ENCODE measurements at places on chromosomes 7 and 10.
A peak's percentile ranks its signal among the peaks of the same experiment; 100 is the strongest.

DNA sequence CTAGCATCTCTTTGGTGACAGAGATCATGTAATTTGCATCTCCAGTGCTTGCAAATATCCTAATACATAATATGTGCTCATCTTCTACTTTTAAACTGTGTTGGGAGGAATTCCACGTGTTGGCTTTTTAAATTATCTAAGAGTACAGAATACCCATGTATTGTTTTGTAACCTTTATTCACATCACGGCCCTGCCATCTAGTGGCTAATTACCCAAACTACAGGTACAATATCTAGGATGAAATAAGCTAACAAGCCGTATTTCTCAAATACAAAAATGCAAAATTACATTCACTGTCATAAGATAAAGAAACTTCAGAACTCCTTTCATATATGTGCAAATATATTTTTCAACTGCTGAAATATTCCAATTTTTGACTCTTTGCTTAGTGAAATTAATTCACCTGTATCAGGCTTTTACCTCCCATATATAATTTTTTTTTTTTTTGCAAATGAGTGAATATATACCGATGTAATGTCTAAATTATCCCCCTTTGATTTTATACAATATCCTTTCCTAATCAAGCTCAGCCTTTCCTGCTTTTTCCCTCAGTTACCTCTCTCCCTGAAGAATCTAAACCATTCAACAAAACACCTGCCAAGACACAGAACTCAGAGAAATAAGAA is 30.3 kb upstream of the LSM8 start:
- DNase-seq, result peak; percentile 36

DNA sequence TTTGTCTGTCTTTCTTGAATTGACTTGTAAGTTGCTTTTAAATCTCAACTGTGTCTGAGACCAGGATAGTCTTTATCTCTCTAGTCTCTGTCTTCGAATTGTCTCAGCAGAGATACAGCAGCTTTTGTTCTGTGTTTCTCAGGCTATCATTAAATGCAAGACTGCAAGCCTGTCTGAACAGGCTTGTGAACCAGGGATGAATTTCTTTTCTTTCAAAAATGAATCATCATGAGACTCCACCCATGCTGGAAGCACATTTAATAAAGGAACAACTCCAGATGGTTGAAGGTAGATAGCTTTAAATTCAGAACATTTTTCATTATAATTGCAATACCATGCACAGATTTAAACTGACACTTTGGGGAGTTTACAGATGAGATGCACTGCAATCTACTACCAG is 155.9 kb downstream of the SEC23IP start:
- DNase-seq, result peak; percentile 79

DNA sequence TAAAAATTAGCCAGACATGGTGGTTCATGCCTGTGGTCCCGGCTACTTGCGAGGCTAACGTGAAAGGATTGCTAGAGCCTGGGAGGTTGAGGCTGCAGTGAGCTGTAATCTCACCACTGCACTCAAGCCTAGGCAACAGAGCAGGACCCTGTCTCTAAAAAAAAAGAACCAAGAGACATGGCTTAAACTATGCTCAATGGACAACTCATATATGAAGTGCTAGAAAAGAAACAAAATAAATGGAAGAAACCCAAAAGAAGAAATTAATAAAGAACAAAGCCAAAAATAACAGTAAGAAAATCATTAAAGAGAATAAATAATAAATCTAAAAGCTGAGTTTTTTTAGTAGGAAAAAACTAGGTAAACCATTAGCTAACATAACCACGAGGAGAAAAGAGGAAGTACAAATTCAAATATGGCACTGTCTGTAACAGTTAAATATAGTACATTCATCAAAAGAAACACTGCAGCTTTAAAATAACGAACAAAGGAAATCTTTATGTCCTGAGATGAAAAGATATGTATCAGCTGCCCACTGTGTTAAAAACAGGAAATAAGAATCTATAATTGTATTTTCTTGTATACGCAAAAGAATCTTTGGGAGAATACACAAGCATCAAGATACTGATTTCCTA is 48.7 kb downstream of the UPF2 start:
- DNase-seq, result no peak

GRCh38 chr7:767941-768731 is 41.1 kb upstream of the PRKAR1B start:
- DNase-seq, result no peak

DNA sequence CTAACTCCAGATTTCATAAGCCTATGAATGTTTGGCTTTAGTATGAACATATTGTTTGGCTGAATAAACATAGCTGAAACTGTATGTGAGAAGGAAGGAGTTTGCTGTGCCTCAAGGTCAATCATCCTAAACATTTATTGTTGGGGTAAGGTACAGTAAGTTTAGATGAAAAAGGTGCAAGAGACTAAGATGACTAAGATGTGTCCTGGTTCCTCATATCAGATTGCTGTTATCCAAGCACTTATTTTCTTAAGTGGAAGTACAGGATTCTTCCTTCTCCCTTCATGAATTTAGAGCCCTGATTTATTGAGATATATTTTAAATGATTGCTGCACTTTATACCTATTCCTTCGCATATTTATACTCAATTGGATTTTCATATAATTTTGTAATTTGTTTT is 12.2 kb downstream of the MDFIC start:
- DNase-seq, result no peak

DNA sequence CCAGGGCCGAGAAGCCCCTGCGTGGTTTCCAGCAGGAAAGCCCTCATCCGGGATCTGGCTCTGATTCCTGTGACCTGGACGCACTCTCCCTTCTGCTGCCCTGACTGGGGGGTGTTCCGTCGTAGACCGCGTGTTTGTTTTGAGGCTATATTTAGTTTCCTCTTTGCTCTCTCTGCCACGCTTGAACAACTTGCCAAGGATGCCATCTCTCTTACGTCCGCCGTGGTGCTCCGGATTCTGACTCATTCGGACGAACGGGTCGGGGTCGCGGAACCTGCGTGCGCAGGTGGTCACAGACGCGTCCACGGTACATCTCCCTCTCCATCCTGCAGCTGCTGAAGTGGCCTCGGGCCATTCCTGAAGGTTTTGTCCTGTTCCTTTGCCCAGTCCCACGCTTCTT is 10.4 kb upstream of the SORCS3 start:
- DNase-seq, result no peak

DNA sequence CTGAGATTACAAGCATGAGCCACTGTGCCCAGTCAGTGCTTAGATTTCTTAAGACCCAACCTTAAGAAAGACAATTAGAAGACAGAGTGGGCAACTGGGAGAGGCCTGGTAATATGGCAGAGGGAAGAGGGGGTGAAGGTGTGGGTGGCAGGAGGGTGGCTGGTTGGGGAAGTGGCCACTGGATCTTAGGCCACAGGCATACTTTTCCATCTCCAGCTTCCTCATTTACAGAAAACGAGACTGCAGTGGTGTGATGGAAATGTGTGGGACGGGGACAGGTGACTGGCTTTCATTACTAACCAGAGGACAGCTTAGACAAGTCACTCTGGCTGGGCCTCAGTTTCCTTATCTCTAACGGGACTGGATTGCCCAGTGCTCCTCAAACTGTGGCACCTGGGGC is 1.0 kb upstream of the FFAR4 start:
- no peak for DNase-seq

DNA sequence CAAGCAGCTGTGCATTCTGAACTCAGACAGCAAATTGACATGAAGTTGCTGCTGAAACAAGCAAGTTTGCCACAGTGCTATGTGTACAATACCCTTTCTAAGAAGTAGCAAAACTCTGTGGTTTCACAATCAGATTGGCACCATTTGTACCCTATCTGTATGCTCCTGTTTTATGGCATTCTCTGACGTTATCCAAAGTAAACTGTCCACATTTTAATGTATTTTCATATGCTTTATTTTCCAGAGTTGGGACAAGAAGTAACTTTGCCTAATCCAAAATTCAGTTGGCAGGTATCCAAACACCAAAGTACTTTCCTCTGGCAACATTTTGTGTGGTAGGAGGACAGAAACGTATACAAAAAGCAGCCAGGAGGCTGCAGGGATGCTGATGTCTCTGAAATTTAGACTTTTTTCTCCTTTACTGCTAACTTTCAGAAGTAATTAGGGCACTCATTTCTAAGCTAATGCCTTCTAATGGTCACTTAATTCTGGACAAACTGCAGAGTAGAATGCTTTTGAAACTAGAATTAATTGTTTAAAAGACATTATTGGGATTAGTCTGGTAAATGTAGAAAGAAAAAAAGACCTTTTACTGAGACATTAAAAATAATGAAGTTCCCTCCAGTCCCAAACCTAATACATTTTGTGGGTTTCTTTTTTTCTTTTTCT is 414.7 kb upstream of the NRP1 start:
- DNase-seq, result no peak

DNA sequence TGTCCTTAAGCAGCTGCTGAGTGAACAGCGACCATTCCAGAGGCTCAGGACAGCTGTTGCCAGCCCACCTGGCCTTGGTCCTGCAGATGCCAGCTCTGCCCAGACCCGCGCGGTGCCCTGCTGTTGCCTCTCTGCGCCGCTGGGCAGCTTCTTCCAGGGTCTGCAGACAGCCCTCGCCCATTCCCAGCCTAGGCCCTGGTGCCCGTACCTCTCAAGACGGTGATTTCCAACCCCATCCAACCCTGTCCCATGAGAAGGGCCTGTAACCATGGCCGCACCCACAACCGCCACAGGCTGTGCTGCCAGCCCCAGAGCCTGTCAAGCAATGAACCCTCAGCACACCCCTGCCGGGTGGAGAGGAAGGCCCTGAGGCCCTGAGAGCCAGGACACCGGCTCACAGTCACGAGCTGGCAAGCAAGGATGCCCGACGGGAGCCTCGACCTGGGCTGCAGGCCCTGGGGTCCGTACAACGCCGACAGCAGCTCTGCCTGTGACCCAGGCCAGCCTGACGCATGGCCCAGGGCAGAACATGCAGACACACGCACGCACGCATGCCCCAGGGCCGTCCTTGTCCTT is 231.9 kb downstream of the MAD1L1 start:
- DNase-seq, result no peak

GRCh38 chr7:22577470-22578001 is 77.5 kb upstream of the STEAP1B start:
- peak; percentile 87 for DNase-seq

DNA sequence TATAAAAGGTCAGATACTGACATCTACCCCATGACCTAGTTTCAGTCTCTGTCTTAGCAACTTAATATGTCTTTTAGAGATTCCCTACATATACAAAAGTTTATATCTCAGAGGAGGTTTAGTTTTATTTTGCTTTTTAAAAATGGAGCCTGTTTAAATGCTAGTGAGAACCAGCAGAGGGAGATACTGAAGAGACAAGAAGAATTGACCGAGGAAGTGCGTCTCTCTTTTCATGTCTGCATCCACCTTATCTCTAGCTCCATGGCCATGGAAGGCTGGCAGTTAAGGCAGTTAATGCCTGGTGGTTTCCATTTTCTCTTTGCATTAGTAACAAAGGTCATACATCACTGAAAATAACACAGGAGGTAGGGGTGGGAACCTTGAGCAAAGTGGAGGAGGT is 10.7 kb downstream of the SUV39H2 start:
- no peak for DNase-seq

GRCh38 chr7:142862786-142863400 is 8.0 kb downstream of the EPHB6 start:
- no peak for DNase-seq

DNA sequence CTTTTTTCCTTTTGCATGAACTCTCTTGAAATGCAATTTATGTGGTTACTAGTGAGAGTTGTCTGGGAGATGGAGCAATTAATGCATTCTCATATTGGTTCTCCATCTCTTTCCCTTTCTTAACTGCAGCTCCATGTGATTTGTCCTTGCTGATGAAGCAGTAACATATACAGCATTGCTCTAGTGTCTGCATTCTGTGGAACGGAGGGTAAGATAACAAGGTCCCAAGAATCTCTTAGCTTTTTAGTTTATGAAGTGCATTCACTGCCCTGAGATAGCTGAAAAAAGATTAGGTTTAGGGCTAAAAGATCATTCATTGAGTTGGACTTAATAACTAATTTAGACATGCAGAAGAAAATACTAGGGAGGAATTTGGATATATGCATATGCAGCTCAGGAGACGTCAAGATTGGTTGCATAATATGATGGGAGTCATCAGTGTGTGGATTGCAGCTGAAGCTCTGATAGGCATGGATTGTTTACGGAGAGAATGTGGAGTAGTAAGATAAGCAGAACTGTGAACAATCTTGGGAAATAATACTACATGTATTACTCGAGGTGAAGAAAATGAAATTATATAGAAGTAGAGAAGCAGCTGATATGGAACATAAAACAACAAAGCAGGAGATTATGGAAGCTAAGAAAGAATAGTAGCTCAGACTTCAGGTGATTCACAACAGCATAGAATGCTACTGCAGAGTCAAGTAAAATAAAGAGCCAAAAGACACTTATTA is 404.7 kb downstream of the ARL4A start:
- DNase-seq, result no peak

- no peak for DNase-seq
These were observed 25.1 kb downstream of the RHEB start for GRCh38 chr7:151494298-151495284.

DNA sequence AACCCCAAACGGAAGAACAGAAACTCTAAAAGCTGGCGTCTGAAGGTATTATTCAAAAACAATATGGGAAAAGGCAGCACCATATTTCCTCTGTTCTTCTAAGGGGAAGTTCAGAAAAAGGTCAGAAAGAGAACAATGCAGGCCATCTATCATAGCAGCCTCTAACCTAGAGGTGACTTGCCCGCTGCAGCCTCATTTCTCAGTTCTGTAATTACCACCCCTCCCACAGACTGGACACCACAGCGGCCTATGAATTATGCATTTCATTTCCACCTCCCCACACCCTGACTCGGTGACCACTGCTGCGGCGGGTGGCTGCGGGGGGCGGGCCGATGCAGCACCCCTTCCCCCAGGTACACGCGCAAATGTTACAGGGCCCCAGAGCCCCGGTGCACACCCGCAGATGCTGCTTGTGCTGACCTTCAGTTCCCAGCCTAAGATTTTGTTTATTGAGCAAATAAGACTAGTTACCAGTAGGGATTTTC is 125.5 kb downstream of the CLEC2L start:
- DNase-seq, result no peak

DNA sequence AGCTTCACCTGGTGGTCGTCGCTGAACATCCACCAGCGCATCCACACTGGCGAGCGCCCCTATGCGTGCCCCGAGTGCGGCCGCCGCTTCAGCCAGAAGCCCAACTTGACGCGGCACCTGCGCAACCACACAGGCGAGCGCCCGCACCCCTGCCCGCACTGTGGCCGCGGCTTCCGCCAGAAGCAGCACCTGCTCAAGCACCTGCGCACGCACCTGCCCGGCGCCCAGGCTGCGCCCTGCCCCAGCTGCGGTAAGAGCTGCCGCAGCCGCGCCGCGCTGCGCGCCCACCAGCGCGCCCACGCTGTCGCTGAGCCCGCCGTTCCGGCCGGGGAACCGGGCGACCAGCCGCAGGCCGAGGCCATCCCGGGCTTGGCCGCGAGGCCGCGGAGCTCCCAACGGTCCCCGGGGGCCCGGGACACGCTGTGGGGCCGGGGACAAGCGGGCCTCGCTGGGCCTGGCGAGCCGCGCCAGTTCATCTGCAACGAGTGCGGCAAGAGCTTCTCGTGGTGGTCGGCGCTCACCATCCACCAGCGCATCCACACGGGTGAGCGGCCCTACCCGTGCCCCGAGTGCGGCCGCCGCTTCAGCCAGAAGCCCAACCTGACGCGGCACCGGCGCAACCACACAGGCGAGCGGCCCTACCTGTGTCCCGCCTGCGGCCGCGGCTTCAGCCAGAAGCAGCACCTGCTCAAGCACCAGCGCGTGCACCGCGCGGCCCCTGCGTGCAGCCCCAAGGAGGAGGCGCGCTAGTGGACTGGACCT is 18.4 kb downstream of the ZNF775 start:
- DNase-seq, result no peak

GRCh38 chr10:19843487-19843886 is 27.3 kb downstream of the PLXDC2 start:
- DNase-seq, result no peak

GRCh38 chr10:112389271-112389822 is 15.4 kb downstream of the ACSL5 start:
- DNase-seq, result peak; percentile 62

- no peak for DNase-seq
These were observed 663.5 kb downstream of the KCNMA1 start for GRCh38 chr10:76974017-76974691.

All from mammary epithelial cell (primary cell).